IMR-90 (cell line): ENCODE measurements at places on chromosomes 11 and 22. TPM values are rescaled to one million over a fixed set of nuclear protein-coding genes. Genes with fewer than 3 reads are reported as not detected.
A peak's percentile ranks its signal among the peaks of the same experiment; 100 is the strongest.

GRCh38 chr11:119995730-119996491 lies 142.0 kb downstream of the TRIM29 start:
- H3K27ac ChIP-seq: no peak overlapping the region
- no peaks in the 10 kb centered on the region for H3K36me3 ChIP-seq
- no peaks in the 10 kb centered on the region for H3K4me1 ChIP-seq
- H3K27me3 ChIP-seq: peaks cover 6% of the 10 kb centered on the region
- no peak overlapping the region for H3K4me3 ChIP-seq
- no peak for DNase-seq

DNA sequence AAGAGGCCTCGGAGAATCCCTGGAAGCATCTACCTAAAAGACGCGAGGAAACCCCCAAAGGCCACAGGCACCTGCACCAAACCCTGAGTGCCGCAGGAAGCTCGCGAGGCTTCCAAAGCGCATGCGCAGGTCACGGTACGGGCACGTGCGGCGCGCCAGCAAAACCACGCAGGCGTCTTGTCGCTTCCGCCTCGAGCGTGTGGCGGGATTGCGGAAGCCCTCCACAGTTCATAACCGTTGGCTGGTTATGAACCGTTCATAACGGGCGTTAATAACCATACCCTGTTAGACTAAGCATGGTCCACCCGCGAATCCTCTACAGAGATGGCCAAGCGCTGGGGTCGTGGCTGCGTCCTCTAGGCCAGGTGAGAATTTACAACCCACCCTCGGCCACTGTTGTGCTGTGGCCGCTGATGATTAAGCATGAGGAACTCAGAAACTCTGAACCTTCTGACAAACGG lies 46.4 kb downstream of the MORC2 start:
- H3K27ac ChIP-seq: no peak overlapping the region
- no peaks in the 10 kb centered on the region; the same call in 1 of the 2 replicates for H3K4me1 ChIP-seq
- H3K4me3 ChIP-seq: peak overlapping the region; percentile 9; the same call in 1 of the 2 replicates
- H3K36me3 ChIP-seq: peaks cover 22% of the 10 kb centered on the region
- DNase-seq: peak; percentile 27

DNA sequence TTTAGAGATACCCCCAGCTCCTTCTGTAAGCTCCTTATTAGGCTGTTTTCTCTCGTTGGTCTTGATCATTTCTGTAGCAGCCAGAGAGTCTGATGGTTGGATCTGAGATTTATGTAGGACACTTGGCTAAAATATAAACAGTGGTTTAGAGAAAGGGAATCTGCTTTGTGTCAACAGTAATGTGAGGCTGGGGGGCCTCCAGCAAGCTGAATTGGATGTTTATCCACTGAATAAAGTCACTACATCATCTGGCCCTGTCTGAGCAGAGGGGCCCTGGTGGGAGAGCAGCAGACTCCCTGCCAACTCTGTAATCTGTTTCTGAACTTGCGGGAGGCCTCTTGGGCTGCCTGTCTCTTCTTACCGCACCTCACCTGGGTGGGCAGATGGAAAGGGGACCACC lies 328.5 kb upstream of the PLET1 start:
- no peaks in the 10 kb centered on the region for H3K36me3 ChIP-seq
- H3K4me1 ChIP-seq: no peaks in the 10 kb centered on the region
- no peak overlapping the region for H3K27ac ChIP-seq
- no peak for DNase-seq
- no peak overlapping the region for H3K4me3 ChIP-seq

The CFAP300 gene
- polyA plus RNA-seq: 0.87 and 1.8 TPM in 2 replicates

GRCh38 chr11:2789791-2790567 lies 90.2 kb upstream of the KCNQ1OT1 start:
- DNase-seq: no peak
- no peaks in the 10 kb centered on the region for H3K36me3 ChIP-seq
- H3K27ac ChIP-seq: no peak overlapping the region
- H3K27me3 ChIP-seq: peaks cover 51% of the 10 kb centered on the region
- no peaks in the 10 kb centered on the region for H3K4me1 ChIP-seq
- no peak overlapping the region for H3K4me3 ChIP-seq

DNA sequence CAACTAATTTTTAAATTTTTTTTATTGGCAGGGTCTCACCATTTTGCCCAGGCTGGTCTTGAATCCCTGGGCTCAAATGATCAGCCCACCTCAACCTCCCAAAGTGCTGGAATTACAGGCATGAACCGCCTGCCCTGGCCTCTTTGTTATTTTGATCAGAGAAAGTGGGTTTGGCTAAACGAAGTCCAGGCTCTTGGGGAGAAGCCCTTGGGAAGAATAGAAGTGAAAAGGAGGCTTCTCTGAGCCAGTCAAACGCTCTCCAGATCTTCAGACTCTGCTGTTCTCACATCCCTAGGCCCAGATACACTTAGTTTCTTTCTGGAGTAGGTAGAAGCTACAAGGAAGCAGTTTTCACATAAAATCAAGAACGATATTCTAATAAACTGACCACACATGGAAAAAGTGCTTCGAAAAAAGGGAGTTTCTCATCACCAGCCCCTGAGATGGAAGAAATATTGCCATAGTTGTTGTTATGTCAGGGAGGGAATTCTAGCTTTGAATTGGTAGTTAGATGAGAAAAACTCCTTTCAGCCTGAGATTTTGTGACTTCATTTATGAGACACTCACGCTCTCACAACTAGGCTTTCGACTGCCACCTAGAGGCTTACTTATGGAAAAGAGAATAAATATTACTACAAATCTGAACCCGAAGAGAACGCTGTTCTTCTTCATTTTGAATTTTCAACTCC lies 41.7 kb upstream of the AQP11 start:
- H3K36me3 ChIP-seq: no peaks in the 10 kb centered on the region
- peak; percentile 79 for DNase-seq
- H3K4me3 ChIP-seq: no peak overlapping the region
- no peak overlapping the region for H3K27ac ChIP-seq
- no peaks in the 10 kb centered on the region; the same call in 1 of the 2 replicates for H3K4me1 ChIP-seq
